WERI-Rb-1 (cell line): ENCODE measurements at places on chromosomes 4 and X.

DNA sequence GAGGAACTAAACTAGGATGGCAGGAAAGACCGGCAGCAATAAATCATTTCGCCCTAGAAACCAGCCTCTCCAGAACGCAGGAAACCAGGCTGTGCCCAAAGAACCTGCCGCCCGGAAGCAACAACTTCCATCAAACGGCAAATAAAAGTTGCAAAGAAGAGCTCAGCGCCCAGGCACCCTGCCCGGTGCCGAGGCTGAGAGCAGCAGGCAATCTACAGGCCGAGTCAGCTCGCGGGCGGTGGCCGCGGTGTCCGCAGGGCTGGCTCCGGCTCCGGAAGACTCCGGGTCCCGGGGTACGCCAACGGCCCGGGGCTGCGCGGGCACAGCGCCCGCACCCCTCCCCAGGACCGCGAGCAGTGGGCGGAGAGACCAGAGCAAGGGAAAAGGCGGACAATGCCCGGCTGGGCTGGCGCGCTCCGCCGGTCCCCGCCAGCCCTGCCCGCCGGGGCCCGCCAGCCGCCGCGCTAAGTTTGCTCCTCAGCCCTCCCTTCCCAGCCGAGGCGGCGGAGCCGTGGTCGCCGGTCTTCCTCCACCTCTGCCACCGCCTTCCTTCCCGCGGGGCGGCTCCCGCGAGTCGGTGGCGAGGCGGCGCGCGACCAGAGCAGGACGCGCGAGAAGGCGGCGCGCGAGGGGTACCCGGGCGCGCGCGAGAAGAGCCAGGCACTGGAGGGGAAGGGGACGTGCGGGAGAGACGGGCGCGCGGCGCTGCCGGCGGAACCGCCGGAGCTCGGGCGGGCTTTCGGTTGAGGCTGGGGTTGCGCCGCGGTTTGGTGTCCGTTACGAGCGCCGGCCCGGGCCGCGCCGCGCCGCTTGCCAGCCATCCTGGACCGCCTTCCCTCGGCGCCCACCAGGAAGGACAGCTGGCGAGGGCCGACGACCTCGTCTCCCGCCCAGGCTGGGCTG lies 733 bp downstream of the FRYL start:
- peak; percentile 55 for DNase-seq

- DNase-seq, result no peak
Measured at GRCh38 chr4:143721317-143721716, 20.8 kb upstream of the FREM3 start.

- no peak for DNase-seq
Measured at GRCh38 chr4:74365761-74366160, 816 bp downstream of the EREG start.

- no peak for DNase-seq
Measured at GRCh38 chr4:6320663-6321062, 51.0 kb downstream of the WFS1 start.

DNA sequence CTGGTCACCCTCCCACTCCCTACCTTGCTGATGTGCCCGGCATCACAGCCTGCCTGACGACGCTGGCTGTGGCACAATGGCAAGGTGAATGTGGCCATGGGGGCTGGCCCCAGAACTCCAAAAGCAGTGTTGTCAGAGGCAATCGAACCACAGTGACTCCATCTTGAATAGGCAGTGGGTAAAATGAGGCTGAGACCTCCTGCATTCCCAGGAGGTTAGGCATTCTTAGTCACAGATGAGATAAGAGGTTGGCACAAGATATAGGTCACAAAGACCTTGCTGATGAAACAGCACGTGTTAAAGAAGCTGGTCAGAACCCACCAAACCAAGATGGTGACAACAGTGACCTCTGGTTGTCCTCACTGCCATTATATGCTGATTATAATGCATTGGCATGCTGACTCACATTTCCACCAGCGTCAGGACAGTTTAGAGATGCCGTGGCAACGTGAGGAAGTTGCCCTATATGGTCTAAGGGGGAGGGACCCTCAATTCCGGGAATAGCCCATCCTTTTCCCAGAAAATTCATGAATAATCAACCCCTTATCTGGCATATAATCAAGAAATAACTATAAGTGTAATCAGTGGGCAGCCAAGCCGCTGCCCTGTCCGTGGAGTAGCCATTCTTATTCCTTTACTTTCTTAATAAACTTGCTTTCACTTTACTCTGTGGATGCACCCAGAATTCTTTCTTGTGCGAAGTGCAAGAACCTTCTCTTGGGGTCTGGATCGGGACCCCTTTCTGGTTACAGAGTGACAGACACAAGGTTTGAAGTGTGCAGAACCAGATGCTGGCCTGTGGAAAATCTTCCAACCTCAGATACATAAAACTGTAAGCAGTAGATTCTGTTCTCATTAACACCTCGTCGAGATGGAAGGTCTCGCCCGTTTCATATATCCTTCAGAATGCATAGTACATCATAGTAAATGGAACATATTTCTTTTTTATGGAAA lies 26.8 kb upstream of the CLDN24 start:
- no peak for DNase-seq

DNA sequence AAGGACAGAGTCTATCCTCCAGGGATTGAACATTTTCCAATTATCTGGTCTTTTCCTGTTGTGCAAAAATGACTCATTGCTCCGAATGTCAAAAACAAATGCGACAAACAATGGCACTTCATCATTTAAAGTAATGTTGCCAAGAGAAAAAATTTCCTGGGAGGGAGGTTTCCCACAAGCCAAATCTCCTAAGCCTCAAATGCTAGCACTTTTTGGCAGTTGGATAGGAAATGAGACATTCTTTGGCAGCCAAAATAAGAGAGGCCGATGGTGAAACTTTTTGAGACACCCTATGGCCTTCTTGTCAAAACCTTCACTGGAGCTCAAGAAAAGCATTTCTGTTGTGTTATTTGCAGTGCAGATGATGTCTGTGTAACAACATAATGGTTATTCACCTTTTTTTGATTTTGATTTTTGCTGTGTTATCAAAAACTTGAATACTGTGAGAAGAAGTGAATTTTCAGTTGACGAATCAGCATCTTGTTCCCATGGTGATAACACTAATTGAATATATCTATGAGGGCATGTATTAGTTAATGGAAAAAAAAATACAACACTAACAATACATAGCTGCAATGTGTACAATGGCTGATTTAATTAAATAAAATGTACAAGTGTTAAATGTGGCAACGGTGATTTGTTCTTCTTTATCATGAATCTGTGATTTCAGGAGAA lies 333.8 kb downstream of the ANK2 start:
- no peak for DNase-seq

GRCh38 chrX:120456973-120457372 lies 12.1 kb downstream of the LAMP2 start:
- DNase-seq, result no peak

GRCh38 chrX:16807548-16807947 lies 21.3 kb downstream of the TXLNG start:
- DNase-seq, result no peak

DNA sequence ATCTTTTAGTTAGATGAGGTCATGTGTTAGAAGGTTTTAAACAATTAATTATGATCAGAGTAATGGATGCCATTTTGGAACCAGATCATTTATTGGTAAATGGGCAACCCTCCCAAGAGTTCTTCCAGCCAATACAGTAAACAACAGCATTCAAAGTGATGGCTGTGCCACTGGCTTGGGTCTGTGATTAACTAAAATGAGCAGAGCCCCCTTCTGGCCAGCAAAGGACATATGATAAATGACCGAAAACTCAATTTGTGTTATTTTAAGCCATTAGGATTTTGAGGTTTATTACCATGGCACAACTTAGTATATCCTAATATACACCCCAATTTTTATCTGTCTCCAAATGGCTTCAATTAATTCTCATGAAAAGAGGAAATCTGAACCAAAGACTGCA lies 90.8 kb upstream of the NPFFR2 start:
- peak; percentile 38 for DNase-seq

DNA sequence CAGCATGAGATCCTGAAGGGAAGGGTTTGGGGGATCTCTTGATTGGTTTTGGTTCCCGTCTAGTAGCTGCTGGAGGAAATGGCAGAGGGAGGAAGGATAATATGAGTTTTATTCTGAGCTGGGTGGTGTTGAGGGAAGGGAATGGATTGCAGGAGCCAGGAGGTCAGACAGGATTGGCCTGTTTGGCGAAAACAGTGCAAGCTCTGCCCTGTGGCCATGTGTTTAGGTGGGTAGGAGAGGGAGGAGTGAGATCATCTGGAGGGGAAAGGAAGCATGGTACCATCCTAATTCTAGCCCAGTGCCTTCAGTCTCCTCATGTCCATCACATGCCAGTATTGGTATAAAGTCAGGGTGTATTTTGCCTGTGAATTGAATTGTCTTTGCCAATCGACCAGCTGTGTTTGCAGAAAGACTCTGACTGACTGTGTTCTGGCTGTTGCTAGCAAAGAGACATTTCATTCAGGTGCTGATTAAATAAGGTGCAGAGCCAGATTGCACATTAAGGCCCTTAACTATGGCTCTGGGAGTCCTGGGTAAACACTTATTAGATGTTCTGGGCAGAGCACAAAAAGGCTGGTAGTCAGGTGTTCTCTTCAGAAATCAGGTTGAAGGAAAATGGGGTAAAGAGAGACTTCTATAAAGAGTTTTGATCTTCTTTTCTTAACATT lies 10.0 kb downstream of the TMEM164 start:
- no peak for DNase-seq

DNA sequence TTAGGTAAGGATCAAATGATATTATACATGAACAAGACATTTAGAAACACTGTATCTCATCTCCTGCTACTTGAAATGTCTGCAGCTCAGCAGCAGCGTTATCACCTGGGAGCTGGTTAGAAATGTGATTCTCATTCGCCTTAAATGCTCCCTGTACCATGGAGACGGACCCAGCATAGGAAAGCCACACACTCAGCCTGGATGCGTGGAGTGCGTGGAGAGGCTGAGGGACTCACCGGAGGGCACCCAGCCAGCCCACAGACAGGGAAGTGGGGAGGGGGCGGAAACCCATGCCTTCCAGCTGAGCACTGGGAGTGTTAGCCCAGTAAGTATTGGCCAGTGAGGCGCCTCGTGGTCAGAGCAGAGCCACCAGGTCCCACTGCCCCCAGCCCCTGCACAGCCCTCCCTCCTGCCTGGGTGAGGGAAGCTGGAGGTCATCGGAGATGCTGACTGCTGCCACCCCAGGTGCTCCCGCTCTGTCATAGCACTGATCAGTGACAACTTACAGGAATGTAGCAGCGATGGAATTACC lies 15.2 kb downstream of the SUPT20HL1 start:
- no peak for DNase-seq

DNA sequence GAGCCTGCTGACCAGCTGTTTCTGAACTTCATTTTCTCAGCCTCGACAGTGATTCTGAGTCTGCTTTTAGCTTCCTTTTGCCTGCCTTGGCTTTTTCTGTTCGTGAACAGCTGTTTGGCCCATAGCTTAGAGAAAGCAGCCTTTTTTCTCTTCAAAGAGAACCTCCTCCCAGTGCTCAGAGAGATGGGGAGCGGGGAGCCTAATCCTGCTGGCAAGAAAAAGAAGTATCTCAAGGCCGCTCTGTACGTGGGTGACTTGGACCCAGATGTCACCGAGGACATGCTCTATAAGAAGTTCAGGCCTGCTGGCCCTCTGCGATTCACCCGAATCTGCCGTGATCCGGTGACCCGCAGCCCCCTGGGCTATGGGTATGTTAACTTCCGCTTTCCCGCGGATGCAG lies 756 bp downstream of the PABPC5 start:
- DNase-seq, result no peak

DNA sequence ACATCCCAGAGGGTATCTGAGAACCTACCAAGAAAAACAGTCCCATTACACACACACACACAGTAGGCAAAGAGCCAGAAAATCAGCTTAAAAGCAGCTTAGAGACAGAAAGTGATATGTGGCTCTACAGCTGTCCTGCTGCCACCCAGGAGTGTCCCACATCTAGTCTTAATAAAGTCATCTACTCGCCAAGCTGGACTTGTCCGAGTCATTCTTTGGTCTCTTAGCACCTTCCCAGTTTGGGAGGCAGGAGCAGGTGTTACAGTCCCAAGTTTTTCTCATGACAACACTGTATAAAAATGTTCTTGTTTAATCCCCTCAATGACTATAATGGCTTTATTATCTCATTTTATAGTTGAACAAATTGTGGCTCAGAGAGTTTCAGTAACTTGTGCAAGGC lies 252.5 kb upstream of the CASK start:
- DNase-seq, result no peak

DNA sequence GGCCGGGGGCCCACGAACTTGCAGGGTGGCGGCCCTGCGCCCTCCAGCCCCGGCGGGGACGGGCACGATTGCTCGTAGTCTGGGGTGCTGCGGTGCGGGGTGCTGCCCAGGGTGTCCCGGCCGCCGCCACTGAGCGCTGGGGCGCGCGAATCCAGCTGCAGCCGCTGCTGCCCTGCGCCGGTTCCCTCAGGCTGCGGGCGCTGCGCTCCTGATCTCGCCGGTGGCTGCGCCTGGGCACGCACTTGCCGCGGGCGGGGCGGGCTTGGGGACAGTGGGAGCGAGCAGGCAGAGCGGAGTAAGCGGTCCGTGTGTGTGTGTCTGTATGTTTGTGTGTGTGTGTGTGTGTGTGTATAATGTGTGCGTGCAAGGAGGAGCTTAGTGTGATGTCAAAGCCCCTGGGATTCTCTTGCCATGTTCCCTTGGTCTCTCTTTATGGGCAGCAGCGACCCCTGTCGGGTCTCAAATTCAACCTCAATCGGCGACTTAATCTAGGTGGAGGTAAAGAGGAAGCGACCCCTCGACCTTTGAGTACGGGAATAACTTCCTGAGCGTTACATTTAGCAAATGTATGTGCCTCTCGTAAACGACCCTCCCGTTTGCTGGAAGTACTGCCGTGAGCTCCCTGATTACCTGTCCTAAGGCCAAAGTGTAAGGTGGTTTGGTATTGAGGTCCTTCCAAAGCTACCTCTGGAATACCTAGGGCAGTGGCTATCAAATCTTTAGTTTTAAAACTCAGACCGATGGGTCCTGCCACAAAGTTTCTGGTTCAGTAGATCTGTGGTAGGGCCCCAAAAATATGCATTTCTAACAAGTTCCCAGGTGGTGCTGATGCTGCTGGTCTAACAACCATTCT lies at the start of gene RNF150:
Gene RNF150 (minus strand): TSS at position 324 of the 853 bp plus-strand sequence.
- peak; percentile 86 for DNase-seq

DNA sequence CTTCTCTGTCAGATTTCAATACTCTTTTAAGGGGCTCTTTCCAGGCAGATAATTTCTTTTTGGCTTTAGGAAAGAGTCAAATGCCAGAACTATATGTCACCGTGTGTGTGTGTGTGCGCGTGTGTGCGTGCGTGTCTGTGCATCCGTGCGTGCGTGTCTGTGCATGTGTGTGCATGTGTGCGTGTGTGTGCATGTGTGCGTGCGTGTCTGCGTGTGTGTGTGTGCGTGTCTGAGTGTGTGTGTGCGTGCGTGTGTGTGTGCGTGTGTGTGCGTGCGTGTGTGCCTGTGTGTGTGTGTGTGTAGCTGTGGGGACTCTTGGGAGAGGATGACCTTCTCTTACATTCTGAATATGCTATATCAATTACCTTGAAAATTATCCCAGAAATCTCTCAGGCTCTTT lies 441.6 kb downstream of the SLITRK2 start:
- DNase-seq, result no peak

- no peak for DNase-seq
Measured at GRCh38 chr4:54433686-54434085, 204.6 kb downstream of the PDGFRA start.
